Dermis lymphatic vessel endothelial cell (primary cell): ENCODE measurements at places on chromosomes 7 and 10. TPM values are rescaled to one million over a fixed set of nuclear protein-coding genes. Genes with fewer than 3 reads are reported as not detected.

The PILRA gene
- 0.17 and 0.22 TPM in 2 replicates for total RNA-seq

The EPHB6 gene
- total RNA-seq, result under 0.01 TPM in 1 of 2 replicates, not detected in the other

The NUDT5 gene
- total RNA-seq, result 42.5 and 44.0 TPM in 2 replicates

The PON1 gene
- not detected in 2 replicates for total RNA-seq

The NCF1 gene
- under 0.01 TPM in 1 of 2 replicates, not detected in the other for total RNA-seq

The VWDE gene
- under 0.01 TPM in 1 of 2 replicates, not detected in the other for total RNA-seq

The NEUROD6 gene
- total RNA-seq, result not detected in 2 replicates

The IFIT1B gene
- total RNA-seq, result not detected in 2 replicates

The ELFN1 gene
- 0.22 and 0.77 TPM in 2 replicates for total RNA-seq

The TUBB8 gene
- total RNA-seq, result 0.09 and 0.11 TPM in 2 replicates

The ZPBP gene
- total RNA-seq, result not detected in 2 replicates

The MKX gene
- total RNA-seq, result under 0.01 TPM in 2 replicates

The AKR1C8 gene
- not detected in 2 replicates for total RNA-seq

The FKBP6 gene
- not detected in 2 replicates for total RNA-seq

The HMX2 gene
- not detected in 2 replicates for total RNA-seq

The CRPPA gene
- total RNA-seq, result 1.8 and 1.9 TPM in 2 replicates

The AQP1 gene
- total RNA-seq, result 1.0 and 2.5 TPM in 2 replicates

The CACNA2D1 gene
- total RNA-seq, result 3.5 and 5.0 TPM in 2 replicates

The AKAP9 gene
- total RNA-seq, result 31.5 and 43.3 TPM in 2 replicates

The BET1 gene
- 35.1 and 41.9 TPM in 2 replicates for total RNA-seq

The PTF1A gene
- not detected in 2 replicates for total RNA-seq
